ENCODE measurements at places on chromosomes 2 and 18.

DNA sequence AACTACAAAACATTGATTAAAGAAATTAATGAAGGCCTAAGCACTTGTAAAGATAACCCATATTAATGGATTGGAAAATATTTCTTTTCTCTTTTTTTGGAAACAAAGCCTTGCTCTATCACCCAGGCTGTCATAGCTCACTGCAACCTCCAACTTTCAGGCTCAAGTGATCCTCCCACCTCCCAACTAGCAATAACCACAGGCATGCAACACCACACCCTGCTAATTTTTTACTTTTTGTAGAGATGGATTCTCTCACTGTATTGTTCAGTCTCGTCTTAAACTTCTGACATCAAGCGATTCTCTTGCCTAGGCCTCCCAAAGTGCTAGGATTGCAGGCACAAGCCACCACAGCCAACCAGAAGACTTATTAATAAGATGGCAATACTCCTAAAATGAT lies 73.4 kb upstream of the NDUFV2 start:
- no peak for DNase-seq

DNA sequence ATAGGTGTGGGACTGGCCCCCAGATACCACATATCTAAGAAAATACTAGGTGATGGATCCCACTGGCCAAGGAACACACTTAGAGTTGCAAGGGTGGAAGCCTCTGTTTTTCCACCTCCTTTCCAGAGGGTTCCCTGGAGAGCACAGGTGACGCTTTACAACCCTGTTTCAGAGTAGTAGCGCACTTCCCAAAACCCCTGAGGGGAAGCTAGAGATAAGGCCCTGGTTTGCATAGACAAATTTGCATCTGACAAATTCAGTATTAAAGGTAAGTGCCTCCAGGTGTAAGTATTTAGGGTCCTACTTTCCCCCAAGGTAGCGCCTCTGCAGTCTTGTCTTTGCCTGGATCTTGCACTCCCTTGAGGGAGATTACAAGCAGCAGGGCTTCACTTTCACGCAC lies 474 bp upstream of the CERKL start:
- DNase-seq, result no peak

GRCh38 chr18:66623821-66624220 lies 19.9 kb upstream of the CDH19 start:
- DNase-seq, result no peak

DNA sequence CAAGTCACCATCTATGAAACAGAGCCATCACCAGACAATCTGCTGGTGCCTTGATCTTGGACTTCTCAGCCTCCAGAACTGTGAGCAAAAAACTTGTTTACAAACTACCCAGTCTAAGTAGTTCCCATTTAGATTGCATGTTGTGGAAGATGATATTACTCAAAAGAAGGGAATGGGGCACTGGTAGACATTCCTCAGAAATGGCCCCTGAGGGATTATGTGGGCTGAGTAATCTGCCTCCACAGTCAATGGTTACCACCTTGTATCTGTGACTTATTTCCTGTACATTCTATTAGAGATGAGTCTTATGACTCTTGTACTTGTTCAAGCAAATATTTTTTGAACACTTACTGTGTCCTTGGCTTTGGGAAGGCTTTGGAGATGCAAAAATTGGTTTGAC lies 160.4 kb downstream of the NUP35 start:
- no peak for DNase-seq

DNA sequence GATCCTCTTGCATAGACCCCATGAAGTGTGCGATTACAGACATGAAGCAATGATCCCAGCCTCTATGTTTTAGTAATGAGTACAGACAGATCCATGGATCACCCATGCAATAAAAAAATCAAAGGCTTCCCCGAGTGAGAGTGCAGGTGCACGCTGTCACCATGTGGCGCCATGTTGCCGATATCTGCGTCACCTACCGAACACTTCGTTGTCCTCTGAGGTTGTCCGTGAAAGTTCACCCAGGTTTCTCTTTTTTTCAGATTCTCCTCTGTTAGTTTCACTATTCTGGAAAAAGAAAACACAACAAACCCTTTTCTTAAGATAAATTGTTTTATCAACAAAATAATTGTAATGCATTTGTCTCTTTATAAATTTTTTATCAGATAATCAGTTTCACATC lies 66.5 kb downstream of the MBP start:
- DNase-seq, result no peak

GRCh38 chr2:216777637-216778273 lies 82.1 kb downstream of the TNP1 start:
- peak; percentile 53 for DNase-seq
